Activated CD8-positive, alpha-beta memory T cell treated with anti-CD3 and anti-CD28 coated beads, Interleukin-2, amount 50 U/mL, for 48 hours (primary cell): ENCODE measurements at places on chromosomes 4 and X.
A peak's percentile ranks its signal among the peaks of the same experiment; 100 is the strongest.

DNA sequence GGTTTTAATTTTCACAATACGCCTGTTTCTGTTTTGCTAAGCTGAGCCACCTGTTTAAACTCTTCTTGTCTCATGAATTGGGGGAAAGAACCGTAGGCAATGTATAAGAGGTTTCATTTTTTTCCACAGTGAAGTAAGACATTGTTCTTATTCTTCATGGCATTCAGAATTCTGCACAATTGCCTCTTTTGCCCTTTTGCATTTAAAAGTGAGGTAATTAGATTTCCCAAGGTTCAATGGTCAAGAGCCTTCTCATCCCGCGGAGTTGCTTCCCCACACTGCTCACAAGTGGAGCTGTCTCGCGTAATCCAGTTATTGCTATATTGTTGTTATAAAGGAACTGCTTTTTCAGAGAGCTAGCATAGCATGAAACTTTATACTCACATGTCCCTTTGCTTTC, 90.9 kb upstream of the SPRY1 start:
- DNase-seq = no peak

GRCh38 chr4:81870275-81870674, 398.6 kb upstream of the RASGEF1B start:
- DNase-seq = no peak

DNA sequence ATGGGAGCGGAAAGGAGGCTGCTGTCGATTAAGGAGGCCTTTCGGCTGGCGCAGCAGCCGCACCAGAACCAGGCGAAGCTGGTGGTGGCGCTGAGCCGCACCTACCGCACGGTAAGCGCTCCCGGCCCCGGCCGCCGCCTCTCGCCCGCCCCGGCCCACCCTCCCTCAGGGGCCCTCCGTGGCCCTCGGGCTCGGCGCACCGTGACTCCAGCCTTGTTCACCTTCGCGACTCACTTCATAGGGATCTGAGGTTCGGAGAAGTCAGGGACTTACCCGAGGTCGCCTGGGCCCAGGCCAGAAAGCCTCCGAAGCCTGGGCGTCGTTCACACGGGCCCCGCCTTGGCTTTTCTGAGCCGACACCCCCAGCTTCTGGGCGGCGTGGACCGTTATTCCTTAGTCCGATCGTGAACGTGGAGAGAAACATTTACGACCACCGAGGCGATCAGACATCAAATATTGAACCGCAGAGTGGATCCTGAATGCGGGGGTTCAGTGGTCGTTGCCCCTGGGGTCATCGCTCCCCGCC, 362 bp downstream of the NCAPG start:
- DNase-seq = no peak

DNA sequence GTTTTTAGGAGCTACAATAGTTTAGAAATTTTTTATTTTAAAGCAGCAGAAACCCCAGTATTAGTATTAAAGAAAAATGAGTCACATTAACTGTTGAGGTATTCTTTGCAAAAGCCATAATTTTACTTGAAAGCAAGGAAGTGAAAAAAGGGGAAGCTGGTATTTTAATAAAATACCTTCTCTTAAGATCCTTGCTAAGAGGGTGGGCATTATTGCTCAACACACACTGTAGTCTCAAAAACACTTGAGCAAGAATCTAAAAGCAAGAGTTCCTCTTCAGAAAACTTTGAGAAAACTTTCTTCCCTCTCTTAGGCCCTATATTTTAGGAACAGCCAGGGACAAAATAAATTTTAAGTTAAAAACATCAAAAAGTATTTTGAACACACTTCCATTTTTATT, 259.4 kb upstream of the DIAPH2 start:
- DNase-seq = no peak

GRCh38 chr4:137676357-137676998, 144.2 kb upstream of the PCDH18 start:
- no peak for DNase-seq

- DNase-seq = no peak
Observed at GRCh38 chr4:104066533-104066932, 346.7 kb upstream of the TACR3 start.

GRCh38 chr4:163180090-163180489, 13.4 kb upstream of the NAF1 start:
- DNase-seq = no peak

- DNase-seq = no peak
Observed at GRCh38 chrX:69321006-69321655, 155.9 kb upstream of the PJA1 start.

- DNase-seq = no peak
Observed at GRCh38 chr4:184191267-184191666, 26.4 kb downstream of the ENPP6 start.

GRCh38 chrX:133587071-133587470, 171.8 kb upstream of the GPC4 start:
- no peak for DNase-seq

- DNase-seq = no peak
Observed at GRCh38 chr4:76267811-76268210, 16.3 kb downstream of the FAM47E start.

DNA sequence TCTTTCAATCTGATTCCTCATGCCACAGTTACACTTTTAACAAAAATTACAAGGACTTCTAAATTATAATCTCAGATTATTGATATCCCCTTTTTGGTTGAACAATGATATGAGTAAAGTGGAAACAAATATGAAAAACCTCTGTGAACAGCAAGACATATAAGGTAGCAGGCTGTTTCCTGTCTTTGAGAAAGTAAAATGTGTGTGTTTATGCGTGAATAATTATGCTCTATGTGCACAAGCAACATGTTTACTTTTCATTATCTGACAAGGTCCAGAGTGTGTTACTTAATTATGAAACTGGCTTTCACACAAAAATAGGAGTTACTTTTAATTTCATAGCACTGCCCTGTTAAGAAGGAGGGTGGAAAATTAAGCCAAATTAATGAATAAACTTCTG, 43.1 kb downstream of the DDIT4L start:
- no peak for DNase-seq

GRCh38 chr4:164648151-164648848, 105.6 kb upstream of the SMIM31 start:
- no peak for DNase-seq

- no peak for DNase-seq
Observed at GRCh38 chrX:112818114-112819007, 22.3 kb downstream of the AMOT start.

DNA sequence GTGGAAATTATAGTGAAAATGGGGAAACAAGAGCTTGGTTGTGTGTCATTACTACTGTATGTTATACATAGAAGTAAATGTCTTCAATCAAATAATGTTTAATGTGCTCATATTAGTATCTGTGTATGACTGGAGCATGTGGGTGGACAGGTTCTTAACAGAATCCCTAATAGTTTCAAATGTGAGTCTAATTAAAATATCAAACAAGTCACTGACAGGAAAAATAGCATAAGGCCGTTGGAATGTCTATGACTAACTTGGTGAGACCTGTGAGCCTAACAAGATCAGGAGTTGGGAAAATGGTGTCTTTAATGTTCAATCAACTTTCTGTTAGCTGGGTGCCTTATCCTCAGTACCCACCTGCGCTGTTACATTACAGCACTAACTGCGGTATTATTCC, 6.2 kb upstream of the CXCL3 start:
- DNase-seq = no peak

DNA sequence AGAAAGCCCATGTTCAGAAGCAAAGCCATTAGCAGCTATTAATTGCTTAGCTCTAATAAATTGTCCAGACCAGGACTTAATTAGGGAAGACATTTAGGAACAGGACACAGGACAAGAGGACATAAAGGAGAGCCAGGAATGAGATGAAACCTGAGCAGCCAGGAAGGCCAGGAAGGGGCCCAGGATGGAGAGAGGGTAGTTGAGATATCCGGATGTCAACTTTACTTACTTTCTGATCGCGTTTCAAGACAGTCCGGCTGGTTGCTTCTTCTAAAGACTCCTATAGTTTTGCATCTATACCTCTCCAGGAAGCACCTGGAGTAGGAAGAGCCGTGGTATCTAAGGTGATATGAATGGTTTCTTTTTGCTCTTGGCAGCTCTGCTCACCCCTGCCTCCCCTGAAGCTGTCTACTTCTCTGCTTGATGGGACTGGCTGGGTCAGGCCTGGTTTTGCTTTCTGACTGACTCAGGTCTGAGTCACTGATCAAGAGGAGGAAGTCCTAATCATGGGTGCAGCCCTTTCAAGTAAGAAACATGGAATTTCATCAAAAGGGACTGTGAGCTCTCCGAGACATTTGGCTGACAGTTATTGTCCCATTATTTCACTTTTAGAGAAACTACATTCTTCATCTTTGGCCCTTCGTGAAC, 733.3 kb downstream of the RPA4 start:
- no peak for DNase-seq

- no peak for DNase-seq
Observed at GRCh38 chr4:123516576-123516975, 120.0 kb downstream of the SPRY1 start.

GRCh38 chr4:142579443-142579842, 266.7 kb downstream of the INPP4B start:
- no peak for DNase-seq

DNA sequence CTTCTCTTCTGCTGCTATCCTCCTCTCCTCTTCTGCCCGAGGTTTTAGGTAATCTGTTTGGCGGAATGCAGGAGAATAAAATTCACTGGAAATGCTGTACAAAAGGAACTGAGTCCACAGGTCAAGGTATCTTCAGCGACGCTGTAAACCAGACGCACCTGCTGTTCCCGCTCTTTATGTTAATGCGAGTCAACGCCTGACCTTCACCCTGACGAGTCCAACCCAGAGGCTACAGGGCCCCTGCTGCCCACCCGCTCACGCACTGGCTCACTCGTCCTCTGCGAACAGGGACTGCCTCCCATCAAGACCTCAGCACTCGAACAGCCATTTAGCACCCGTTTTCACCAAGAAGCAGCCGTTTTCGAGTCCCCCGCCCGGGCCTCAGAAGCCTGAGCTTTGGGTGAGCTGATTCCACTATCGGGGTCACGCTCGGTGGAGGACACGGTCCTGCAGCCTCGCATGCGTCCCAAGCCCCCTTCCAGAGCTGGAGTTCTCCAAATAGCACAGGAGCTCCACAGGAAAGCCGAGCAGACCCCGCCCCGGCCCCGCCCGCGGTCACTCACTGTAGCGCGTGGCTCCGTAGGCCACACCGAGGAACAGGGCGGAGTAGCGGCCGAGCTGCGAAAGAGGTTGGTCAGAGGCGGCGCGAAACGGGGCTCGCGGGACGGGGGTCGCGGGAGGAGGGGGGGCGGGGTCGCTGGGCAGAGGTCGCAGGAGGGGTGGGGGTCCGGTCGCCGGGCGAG, 556 bp downstream of the ATP5ME start:
- DNase-seq = no peak

DNA sequence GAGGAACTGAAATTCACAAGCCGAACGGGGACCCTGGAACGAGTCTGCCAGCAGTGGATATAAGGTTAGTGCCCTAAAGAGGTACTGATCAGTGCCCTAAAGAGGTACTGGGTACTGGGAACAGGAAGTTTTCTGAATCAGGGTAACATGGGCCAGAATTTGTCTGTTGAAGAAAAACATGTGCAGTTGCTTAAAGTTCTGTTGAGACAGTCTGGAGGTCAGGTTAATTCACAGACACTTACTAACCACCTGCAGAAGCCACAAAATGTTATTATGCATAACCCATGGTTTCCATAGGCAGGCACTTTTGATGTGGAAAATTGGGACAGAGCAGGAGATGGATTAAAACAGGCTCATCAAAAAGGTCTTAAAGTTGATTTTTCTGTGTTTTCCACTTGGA, 17.9 kb downstream of the SPIN2B start:
- DNase-seq = no peak

GRCh38 chr4:38119668-38120385, 159.6 kb downstream of the PTTG2 start:
- no peak for DNase-seq

DNA sequence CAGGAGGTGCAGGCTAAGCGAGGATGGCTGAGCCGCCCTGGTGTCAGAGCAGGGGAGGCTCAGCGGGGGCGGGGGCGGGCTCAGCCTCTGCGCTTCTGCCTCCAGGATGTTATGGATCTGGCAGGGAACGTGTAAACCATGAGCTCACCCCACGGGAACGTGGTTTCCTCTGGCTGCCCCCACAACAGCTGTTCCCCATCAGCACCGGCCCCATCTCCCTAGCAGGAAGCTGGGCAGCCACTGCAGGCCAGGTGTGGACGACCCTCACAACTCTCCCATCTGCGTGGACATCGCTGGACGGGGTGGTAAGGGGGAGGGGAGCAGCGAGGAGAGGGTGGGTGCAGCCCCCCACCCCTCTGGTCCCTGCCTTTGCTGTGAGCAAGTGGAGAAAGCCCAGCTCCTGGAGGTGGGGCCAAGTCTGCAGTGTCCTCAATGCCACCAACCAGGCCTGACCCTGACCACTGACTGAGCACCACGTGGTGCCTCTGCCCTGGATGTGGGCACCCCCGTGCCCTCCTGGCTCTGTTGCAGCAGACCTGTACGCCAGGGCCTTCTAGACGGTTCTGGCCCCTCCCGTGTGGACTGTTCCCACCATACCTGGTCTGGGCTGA, 28.1 kb upstream of the SPON2 start:
- DNase-seq = peak; percentile 57

DNA sequence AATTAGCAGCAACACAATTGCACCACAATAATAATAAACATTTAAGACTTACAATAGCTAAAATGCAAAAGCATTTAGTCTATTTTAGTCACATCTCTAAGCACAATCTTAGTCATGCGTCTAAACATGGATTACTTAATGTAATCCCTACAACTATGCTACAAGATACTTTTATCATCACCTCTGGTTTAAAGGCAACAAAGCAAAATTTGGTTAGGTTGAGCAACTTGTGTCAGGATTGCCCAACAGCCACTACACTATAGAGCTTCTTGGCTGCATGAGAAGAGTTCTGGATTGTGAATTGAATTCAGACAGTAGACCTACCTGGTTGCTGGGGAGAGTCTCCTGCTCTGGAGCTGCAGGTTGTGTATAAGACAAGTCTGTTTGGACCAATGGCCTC, 146.5 kb upstream of the PUDP start:
- no peak for DNase-seq

- DNase-seq = no peak
Observed at GRCh38 chrX:119607018-119607389, 780 bp upstream of the NKRF start.

DNA sequence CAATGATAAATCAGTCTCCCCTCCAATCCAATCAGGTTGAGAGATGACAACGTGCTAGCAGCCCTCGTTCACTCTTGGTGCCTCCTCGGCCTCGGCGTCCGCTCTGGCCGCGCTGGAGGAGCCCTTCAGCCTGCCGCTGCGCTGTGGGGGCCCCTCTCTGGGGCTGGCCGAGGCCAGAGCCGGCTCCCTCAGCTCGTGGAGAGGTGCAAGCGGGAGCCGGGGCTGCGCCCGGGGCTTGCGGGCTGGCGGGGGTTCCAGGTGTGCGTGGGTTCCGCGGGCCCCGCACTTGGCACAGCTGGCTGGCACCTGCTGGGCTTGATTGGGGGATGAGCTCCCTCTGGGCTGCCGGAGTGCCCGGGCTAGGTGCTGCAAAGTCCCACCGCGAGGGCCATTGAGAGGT, 40.9 kb upstream of the PRSS48 start:
- DNase-seq = no peak

DNA sequence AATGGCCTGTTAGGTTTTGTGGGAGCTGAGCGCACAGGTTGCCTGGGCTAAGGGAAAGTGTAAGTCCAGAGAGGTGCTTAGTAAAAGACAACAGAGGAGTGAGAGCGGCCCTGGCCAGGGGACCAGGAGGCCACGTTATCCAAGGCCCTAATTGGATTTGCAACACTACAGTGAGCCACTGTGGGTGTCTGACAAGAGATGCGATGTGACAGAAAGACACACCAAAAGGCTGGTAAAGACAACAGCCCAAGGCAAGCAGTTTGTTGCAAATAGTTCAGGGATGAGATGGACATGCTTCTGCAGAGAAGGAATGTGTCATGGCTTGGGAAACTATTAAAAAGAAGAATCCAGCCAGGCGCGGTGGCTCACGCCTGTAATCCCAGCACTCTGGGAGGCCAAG, 162.7 kb upstream of the KIT start:
- DNase-seq = no peak
